ENCODE measurements at places on chromosomes 11 and 22.

DNA sequence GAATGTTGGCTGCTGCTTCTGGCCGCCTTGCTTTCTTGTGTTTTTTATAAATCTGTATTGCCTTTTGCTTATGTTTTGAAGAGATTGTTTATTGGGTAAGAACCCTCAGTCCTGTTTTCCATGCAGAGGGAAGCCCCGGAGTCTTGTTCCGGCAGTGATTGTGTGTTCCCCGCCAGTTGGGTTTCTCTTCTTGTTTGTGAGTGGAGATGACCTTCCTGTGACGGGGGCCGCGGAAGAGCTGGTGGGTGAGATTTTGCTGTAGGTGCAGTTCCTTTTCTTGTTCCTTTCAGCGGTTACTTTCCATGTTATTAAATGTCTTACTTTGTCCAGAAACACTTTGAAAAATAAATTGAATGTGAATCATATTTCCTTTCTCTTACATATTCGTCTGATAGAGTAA lies 8.3 kb downstream of the TBC1D22A start:
- no peak for DNase-seq

- DNase-seq, result no peak
Observed at GRCh38 chr11:107908211-107908610, 20.0 kb upstream of the RAB39A start.

DNA sequence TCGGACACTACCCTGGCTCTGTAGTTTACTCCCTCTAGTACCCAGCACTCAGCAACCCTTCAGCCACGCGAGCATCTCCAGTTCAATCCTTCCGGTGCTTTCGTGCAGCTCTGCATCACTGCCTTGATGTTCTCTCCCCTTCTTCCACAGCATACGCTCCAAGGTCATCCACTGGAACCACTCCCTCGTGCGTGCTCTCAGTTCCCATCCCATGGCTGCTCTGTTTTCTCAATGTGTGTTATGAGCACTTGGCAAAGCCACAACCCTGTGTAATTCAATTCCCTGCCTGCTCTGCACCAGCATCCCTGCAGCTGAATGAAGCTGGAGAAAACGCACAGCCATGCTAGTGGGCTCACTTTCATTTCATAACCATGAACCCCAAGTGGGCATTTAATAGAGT lies 38.5 kb upstream of the NFRKB start:
- DNase-seq, result no peak

DNA sequence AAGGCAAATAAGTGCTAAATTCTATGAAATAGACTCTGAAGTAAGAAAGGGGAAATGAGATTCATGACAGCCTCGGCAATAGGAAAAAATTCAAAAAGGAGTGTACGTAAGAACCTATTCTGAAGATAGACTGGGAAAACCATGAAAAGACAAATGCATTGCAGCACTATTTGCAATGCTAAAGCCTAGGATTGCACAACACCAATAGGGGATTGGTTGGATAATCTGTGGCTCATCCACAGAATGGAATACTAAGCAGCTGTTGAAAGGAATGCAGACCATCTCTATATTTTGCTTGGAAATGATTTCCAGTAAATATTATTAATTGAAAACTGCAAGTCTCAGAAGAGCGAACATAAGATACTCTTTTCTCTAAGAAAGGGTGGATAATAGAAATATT lies 91.7 kb upstream of the CLMP start:
- no peak for DNase-seq

GRCh38 chr11:79314906-79315689 lies 125.7 kb downstream of the TENM4 start:
- DNase-seq, result peak; percentile 29

GRCh38 chr11:78941226-78941851 lies 366.7 kb upstream of the NARS2 start:
- no peak for DNase-seq

GRCh38 chr11:131749101-131749500 lies 378.7 kb downstream of the NTM start:
- no peak for DNase-seq

GRCh38 chr11:72773696-72774095 lies 20.2 kb downstream of the STARD10 start:
- no peak for DNase-seq

DNA sequence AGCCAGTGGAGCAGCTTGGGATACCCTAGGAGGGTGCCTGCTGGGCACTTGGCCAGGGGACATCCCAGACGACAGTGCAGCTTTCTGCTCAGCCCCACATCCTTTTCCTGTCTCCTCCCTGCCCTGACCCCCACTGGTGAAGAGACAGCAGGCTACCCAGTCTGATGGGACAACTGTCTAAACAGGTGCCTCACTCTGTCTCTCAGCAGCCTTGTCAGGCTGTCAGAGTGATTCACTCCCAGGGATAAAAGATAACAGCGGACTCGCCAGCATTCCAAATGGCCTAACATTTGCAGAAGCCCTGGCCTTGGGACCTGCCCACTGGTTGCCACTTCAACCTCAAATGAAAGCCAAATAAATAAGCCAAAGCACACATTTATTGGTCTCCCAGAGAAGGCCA lies 318.6 kb upstream of the PLET1 start:
- DNase-seq, result no peak

DNA sequence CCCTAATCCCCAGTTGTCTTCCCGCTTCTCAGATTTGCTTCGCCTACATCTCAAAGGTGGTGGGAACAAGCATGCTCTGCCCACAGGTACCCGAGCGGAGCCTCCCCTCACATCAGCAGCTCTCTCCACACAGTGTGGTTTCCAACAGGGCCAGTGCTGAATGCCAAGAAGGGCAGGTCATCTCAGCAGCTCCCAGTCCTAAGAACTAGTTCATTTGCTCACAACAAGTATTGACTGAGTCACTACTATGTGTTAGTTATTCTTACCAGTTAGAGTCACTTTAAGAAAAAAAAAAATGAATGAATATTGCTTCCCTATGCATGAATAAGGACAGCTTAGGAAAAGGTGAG lies 66.2 kb downstream of the THAP12 start:
- DNase-seq, result peak; percentile 48

DNA sequence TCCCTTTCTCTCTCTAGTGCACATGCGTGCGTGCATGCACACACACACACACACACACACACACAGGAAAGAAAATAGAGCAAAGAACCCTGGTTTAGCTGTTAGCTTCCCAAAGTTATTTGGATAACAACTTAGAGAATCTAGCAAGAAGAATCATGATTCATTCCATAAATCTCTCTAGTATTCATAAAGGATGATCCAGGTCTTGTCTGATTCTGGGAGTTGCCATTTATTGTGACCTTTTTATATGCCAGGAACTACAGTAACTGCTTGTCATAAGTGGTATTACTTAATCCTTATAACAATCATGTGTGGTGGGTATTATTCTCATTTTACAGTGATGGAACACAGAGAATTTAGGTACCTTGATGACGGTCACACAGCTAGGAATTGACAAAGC lies 141.5 kb upstream of the MTMR2 start:
- no peak for DNase-seq

- peak; percentile 55 for DNase-seq
Observed at GRCh38 chr11:66388780-66389386, 17.3 kb upstream of the SLC29A2 start.

DNA sequence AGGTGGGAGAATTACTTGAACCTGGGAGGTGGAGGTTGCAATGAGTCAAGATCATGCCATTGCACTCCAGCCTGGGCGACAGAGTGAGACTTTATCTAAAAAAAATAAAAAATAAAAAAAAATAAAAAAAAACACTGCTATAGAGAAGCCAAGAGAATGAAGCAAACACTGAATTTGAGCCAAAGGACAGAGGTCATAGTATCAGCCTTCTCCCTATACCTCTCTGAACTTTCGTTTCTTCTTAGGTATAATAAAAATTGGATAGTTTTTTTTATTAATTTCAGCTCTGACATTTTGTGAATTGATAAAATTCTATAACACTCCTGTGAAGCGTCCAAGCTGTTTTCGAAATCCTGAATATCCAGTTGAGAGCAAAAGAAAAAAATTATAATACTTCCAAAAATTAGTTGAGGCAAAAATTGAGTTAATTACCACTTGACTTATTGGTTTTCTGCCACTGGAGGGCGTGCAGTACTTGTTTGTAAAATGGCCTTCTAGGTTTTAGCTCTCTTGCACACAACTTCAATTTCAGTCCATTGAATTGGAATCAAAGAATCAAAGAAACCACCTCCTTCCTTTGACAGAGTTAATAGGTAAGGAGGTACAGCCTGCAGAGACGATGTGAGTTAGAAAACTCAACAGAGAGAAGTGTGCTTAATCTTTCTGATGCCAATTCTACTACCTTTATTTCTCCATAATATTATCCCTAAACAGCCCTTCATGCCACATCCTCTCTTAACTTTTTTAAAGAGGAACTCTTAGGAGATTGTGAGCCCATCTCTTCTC lies 143.2 kb downstream of the BBOX1 start:
- DNase-seq, result peak; percentile 37

- no peak for DNase-seq
Observed at GRCh38 chr11:56172256-56172830, 4.1 kb upstream of the OR5J2 start.

- peak; percentile 45 for DNase-seq
Observed at GRCh38 chr11:69841859-69842698, 22.9 kb upstream of the FGF3 start.

DNA sequence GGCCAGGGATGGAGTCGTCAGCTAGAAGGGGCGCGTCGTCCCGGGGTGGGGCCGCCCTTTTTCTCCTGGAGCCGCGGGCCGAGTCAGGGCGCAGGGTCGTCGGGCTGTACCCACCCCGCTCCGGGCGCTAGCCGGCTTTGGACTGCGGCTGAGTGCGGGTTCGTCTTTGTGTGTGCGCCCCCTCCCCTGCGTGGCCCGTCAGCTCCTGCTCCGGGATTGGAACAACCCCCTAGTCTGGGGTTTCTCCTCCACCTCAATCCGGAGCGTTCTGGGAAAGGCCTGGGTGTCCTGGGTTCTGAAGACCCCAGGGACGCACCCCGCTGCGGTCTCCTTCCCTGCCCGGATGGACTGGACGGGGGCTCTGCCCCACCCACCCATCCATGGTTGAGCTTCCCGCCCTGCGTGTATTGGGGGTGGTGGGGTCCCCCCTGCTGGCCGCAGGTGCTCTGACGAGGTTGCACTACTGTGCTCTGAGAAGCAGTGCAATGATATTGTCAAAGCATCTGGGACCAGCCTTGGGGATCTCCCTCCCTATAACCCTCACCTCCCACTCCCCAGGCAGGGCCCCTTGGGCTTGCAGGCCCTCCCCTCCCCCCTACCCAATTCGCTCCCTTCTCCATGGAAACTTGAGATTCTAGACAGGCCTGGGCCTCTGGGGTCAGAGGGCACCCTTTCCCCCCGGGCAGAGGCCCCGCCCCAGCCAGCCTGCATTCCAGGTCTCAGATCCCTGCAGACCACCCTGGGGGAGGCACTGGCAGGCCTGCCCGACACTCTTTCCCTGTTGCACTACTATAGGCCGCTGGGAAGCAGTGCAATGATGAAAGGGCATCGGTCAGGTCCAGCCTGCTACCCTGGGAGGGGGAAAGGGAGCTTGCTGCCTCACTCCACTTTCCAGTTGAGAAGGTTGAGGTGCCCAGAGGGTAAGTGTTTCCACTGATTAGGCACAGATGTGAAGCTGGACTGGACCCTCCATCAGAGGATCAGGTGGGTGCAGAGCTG lies 10.7 kb downstream of the SDF2L1 start:
- DNase-seq, result no peak

- no peak for DNase-seq
Observed at GRCh38 chr11:119484741-119485605, 62.0 kb upstream of the THY1 start.

GRCh38 chr11:112620621-112621394 lies 340.4 kb upstream of the NCAM1 start:
- DNase-seq, result no peak

DNA sequence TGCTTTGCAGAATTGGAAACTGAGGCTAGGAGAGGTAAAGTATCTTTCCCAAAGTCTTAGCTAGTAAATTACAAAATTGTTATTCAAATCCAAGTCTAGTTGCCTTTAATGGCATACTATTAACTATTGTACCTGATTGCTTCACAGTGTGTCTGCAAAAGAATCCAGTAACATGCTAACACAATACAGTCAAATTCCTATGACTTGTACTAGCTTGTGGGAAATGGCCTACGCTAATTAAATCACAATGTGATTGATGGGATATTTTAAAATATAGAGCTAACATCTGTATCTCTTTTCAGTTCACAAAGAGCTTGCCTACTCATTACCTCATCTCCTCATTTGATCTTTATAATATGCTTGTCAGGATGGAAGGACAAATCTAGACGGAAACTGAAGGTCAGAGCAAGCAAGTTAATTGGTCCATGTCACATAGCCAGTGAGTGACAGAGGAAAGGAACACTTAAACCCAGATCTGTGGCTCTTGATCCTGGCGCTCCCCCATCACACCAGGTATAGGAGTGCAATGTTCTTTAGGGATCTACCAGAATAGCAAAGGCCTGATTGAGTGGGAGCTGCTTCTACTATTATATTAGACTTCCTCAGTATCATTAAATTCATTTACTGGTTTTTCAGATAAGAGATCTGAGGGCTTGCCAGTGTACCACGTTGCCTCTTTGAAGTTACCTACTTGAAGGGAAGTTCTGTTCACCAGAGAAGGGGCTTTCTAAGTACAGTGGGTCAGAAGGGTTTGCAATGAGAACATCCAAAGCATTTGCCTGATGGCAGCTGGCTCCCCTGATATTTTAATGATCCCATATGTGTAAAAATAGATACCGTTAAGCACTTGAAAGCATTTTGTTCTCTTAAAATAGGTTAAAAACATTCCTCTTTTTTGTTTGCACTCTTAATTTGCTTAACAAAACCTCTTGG lies 213.6 kb upstream of the SESN3 start:
- no peak for DNase-seq

GRCh38 chr22:46456818-46457163 lies 80.6 kb downstream of the CELSR1 start:
- DNase-seq, result no peak

DNA sequence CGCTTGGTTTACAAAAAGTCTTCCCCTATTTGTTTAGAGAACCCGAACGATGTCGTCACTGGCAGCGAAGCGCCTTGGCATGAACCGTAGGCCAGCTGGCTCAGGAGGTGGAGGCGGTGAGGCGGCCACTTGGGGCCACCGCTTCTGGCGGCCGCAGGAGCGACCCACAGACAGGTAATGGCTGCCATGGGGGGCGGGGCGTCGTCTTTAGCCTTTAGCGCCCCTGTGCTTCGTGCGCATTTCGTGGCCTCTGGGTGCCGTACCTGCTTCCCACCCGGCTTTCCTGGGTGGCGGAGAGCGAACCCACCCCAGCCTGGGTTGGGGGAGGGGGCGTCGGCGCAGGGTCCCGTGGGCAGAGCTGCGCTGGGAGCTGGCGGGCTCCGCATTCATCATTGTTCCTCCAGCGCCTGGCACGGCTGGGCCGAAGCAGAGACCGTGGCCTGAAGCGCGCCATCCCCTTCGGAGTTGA lies 469 bp upstream of the OSBP2 start:
- peak; percentile 79 for DNase-seq

DNA sequence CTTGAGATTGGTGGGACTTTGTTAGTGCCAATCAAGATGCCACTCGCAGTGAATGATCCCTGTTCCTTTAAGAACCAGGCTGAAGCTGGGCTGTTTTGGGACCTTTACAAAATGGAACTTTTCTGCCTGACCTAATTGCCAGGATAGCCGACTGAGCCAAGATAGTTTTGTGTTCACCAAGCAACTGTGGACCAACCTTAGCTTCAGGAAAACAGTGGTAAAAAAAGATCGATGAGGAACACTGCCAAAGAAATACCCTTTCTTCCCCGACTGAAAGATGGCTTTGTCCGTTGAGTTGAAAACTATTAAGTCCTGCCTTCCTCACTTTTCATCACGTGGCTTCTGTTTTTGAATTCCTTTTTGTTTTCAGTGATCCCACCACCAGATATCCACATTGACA lies 157.9 kb upstream of the SORL1-AS1 start:
- no peak for DNase-seq
